Bronchial epithelial cell (primary cell): ENCODE measurements at places on chromosomes 16 and 17. TPM values are rescaled to one million over a fixed set of nuclear protein-coding genes. Genes with fewer than 3 reads are reported as not detected.

GRCh38 chr17:42512246-42512645 is 23.8 kb upstream of the NAGLU start:
- DNase-seq: no peak

DNA sequence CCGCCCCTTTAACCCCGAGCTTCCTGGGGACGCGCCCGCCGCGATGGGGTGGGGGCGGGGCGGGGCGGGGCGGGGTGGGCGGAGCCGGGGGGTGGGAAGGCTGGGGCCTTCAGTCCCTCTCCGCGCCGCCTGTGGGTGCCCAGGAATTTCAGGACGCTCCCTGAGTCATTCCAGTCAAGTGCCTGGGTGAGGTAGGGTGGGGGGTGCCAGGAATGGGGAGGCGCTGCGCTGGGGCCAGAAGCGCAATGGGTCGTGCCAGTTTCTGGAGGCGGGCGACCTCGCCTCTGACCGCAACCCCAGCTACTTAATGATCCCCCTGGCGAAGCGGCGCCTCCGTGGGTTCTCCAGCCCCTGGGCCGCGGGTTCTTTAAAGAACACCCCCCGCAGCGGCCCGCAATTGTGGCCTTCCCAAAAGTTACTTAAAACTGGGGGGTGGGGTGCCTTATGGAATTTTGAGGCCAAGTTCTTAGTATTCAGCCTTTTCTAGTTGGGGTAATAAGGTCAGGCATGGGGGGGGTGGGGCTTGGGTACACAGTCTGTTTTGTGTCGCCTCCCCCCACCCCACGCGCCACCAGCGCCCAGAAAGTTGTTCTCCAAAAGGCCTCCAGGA is 826 bp upstream of the GSE1 start:
- peak; percentile 84 for DNase-seq

GRCh38 chr16:12819126-12820117 is 15.7 kb upstream of the CPPED1 start:
- DNase-seq: no peak

Gene MT1H
- total RNA-seq: not detected in 2 replicates

DNA sequence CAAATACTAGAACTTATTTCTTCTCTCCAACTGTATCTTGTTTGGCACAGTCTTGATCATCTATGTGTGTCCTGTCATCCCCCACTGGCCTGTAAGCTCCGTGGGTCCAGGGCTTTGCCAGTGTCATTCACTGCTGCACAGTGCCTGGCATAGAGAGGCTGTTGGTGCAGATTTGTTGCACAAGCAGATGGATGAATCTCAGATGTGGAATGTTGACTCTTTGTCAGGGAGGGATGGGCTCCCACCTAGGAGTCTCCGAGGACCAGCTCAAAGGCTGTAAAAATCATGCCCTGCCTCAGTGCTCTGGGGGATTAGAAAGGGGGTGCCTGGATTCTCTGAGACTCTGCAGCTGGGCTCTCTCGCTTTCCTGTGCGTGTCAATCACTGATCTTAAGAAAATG is 60.6 kb downstream of the RAB11FIP4 start:
- peak; percentile 43 for DNase-seq

Gene EVPLL
- total RNA-seq: 10.3 and 14.6 TPM in 2 replicates

Gene TNS4
- 22.0 and 27.1 TPM in 2 replicates for total RNA-seq

DNA sequence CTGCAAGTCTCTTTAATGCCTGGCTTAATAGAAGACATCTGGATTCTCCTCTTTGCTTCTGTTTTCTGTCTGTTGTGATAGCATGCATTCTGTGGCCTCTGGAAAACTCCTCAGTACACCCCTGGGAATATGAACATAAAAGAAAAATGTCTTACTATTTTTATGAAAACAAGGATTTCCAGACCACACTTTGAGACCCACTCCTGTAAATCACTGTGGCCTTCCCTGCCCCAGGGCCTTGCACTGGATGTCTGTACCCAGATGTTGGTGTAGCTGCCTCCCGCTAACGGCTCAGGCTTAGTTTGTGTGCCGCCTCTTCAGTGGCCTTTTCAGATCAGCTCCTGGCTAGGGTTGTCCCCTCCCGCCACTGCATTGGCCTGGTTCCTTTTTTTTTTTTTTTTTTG is 126.6 kb downstream of the SOCS1 start:
- DNase-seq: no peak

GRCh38 chr17:20156196-20157000 is 147.2 kb downstream of the SPECC1 start:
- peak; percentile 73 for DNase-seq

Gene SEPTIN1
- total RNA-seq: under 0.01 TPM in 1 of 2 replicates, not detected in the other

Gene CD300C
- not detected in 2 replicates for total RNA-seq

- no peak for DNase-seq
Observed at GRCh38 chr16:31192856-31193642, 9.5 kb downstream of the PYCARD start.

Gene RASD1
- total RNA-seq: 0.26 and 0.38 TPM in 2 replicates

GRCh38 chr16:81765111-81765919 is 13.8 kb upstream of the PLCG2 start:
- DNase-seq: no peak

Gene ZMYND15
- under 0.01 and 0.38 TPM in 2 replicates for total RNA-seq

Gene SLC4A1
- total RNA-seq: not detected in 2 replicates

- DNase-seq: no peak
Observed at GRCh38 chr17:78884148-78884825, 18.7 kb downstream of the CEP295NL start.

DNA sequence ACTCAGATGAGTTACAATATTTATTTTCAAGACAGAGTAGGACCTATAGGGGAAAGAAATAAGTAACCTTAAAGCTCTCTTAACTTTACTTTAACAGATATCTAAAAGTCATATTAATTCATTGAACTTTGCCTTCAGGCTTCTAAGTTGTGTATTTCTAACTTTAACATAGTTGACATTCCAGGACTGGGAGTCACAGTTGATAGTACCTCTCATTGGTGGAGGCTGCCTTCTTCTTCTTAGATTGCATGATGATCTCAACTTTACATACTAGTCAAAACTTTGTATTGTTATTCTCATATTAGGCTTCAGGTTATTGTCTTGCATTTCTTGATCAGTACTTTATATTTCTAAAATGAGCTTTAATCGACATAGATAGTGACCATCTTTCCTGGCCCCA is 350.1 kb upstream of the KIF2B start:
- DNase-seq: peak; percentile 22

GRCh38 chr17:21202512-21202911 is 11.4 kb downstream of the TMEM11 start:
- DNase-seq: no peak

Gene NPIPA1
- total RNA-seq: 43.7 and 65.7 TPM in 2 replicates

GRCh38 chr16:83004868-83005652 is 378.3 kb downstream of the CDH13 start:
- no peak for DNase-seq

- DNase-seq: no peak
Observed at GRCh38 chr17:82272495-82273326, 789 bp downstream of the CSNK1D start.

- no peak for DNase-seq
Observed at GRCh38 chr17:43679911-43680310, 18.2 kb upstream of the MEOX1 start.

Gene MARVELD3
- total RNA-seq: 16.6 and 21.3 TPM in 2 replicates
